ENCODE measurements at places on chromosomes 13 and 19. TPM values are rescaled to one million over a fixed set of nuclear protein-coding genes. Genes with fewer than 3 reads are reported as not detected.

Gene TYK2
- 251 TPM for total RNA-seq

Gene PRTN3
- total RNA-seq: not detected

Gene PDE4A
- total RNA-seq: 14.3 TPM

Gene DENND1C
- total RNA-seq: 100.0 TPM

Gene TMEM38A
- total RNA-seq: 1.1 TPM

Gene STOML3
- not detected for total RNA-seq

- DNase-seq: no peak
Observed at GRCh38 chr19:35863018-35863417, 5.4 kb upstream of the APLP1 start.

DNA sequence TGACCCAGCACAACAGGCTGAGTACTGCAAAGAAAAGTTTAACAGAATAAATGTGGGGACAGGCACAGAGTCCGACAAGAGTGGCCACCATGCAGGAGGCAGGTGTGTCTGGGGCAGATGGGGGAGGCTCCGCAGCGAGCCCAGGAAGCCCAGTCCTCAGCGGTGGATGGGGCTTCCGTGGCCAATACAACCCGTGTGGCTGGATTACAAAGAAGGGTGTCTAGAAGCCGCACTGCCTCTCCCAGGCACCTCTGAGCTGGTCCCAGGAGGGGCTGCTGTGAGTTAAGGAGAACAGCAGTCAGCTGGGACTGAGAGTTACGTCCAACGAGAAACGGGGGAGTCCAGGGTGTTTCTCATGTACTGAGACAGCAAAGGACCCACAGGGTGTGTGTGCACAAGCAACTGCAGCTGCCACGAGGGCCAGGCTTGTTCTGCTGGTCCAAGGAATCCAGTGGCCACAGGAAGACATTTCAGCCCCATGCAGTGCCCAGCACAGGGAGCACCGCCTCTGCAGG lies 70.2 kb downstream of the SPACA7 start:
- no peak for DNase-seq

DNA sequence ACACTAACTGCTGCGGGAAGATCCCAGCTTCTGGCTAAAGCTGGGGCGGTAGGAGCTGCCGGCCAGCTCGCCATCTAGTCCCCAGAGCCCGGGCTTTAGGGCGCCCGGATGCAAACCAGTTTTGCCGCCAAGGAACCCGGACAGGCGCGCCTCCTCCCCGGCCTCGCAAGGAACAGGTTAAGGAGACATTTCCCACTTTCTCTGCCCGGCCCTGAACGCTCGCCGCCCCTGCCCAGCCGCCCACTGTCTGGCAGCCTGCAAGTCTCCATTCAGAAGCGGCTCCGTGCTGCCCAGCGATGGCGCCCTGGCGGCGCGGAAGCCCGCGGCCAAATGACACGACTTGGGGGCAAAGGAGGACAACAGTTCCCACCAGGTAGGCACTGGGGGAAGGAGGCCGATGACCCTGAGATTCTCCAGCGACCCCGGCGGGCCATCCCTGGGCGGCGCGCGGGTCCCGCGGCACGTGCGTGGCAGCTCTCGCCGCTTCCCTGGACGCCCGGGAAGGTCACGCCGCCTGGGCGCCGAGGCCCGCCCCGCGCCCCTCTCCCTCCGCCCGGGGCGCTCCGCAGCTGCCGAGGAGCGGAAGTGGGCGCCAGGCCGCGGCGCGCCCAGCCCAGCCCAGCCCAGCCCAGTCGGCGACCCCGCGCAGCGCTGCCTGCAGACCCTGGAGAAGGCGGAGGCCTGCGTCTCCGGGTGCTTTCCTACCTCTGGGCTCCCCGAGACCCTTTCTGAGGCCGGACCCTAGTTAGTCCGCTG lies 42.2 kb upstream of the HNRNPA1L2 start:
- peak; percentile 8 for DNase-seq

DNA sequence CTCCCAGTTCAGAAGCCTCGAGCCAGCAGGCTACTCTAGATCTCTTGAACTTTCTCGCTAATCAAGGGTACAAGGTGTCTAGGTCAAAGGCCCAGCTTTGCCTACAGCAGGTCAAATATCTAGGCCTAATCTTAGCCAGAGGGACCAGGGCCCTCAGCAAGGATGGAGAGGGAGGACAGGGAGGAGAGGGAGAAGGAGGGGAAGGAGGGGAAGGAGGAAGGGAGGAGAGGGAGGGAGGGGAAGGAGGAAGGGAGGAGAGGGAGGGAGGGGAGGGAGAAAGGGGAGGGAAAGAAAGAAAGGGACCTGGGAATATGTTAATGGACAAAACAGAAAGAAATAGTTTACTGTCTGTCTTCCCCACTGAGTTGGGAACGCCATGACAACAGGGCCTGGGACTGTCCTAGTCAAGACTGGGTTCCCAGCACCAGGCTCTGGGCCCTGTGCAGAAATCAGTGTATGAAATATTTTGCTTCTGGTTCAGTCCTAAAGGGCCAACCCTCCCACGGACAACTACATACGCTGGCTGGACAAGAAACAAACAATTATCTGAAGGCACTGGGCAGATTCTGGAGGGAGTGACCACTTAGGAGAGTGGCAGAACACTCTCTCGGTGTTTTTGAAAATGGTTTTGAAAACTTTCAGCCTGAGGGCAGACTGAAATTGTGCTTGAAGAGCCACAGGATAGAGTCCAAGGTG lies 4.6 kb downstream of the ECH1 start:
- DNase-seq: no peak

DNA sequence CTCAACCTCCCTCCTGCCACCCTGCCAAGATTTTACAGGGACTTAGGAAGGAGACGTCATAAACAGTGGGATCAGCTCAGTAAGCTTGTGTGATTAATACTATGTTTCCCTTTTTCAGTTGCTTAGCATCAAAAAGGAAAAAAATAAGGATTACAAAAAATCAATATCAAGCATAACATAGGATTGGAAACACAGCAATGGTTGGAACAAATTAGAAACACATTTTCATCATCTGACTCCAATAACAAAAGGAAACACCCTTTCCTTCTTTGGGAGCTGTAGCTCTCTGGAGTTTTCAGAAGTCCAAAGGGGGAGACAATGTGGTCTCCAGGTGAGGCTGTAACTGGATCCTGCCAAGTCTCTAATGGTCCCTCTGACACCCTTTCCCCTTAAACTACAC lies 233.4 kb downstream of the B3GLCT start:
- no peak for DNase-seq

DNA sequence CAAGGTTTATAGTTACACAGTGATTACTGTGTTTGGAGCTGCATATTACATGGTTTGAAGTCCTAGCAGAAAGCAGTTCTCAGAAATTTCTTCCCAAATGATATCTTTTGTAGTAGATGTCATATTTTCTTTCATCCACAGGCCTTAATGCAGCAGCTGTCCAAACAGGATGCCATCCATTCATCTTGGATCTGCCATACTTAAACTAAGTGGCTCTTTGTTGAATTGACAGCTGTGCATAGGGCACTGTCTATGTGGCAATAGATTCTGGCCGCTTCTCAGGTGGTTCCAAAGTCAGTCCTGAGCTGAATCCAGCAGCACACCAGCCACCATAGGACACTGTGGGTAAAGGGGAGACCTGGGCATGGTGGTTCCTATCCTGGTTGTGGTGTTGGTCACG lies 41.6 kb upstream of the SPRY2 start:
- DNase-seq: no peak

DNA sequence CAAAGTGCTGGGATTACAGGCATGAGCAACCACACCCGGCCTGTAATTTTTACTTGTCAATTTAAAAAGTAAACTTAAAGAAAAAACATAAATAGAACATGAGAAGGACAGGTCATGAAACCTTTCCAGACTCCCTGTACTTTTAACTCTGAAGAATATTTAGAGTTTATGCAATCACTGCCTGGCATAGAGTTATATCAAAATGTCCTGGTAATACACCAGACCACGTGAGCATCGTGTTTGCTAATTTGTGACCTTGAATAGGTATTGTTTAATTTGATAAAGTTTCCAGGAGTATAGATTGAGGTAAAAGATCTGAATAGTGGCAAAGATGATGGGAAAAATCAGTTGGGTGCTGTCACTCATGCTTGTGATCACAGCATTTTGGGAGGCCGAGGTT lies 81.2 kb upstream of the RNF113B start:
- DNase-seq: no peak

GRCh38 chr19:10566658-10567410 lies 1.0 kb upstream of the KRI1 start:
- peak; percentile 74 for DNase-seq
